ENCODE measurements at places on chromosomes 5 and 9. TPM values are rescaled to one million over a fixed set of nuclear protein-coding genes. Genes with fewer than 3 reads are reported as not detected.

TAF1L gene
- total RNA-seq: not detected

BRD9 gene
- 22.3 TPM for total RNA-seq

GRCh38 chr9:119298076-119298853, 71.0 kb downstream of the BRINP1 start:
- H3K36me3 ChIP-seq: no peaks in the 10 kb centered on the region
- no peaks in the 10 kb centered on the region for H3K27me3 ChIP-seq
- no peak overlapping the region for H3K27ac ChIP-seq
- no peak for DNase-seq

- H3K36me3 ChIP-seq: no peaks in the 10 kb centered on the region
- no peak overlapping the region for H3K4me3 ChIP-seq
- no peak overlapping the region for H3K27ac ChIP-seq
- H3K4me1 ChIP-seq: no peaks in the 10 kb centered on the region
Observed at GRCh38 chr9:1941989-1942388, 73.2 kb upstream of the SMARCA2 start.

GRCh38 chr9:36571333-36571732, 1.4 kb upstream of the MELK start:
- H3K27me3 ChIP-seq: no peaks in the 10 kb centered on the region
- H3K36me3 ChIP-seq: no peaks in the 10 kb centered on the region
- H3K4me3 ChIP-seq: no peak overlapping the region
- no peak overlapping the region for H3K27ac ChIP-seq
- no peaks in the 10 kb centered on the region for H3K4me1 ChIP-seq

DNA sequence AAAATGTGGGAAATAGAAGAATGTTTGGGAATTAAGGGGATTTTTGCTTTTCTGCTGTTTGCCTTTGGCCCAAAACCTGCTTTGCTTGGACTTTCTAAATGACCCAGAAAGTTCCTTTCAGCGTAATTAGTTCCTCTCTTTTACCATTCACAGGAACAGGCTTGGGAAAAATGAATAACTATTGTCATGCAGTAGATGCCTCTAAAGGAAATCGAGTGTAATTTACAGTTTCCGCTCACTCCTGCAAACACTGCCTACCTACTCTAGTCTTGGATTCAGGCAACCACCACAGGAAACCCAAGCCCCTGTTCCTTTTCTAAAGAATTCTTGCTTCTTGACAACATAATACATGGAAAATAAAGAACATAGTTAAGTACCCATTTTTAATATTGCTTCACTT, 25.0 kb downstream of the TTC23L start:
- no peaks in the 10 kb centered on the region for H3K36me3 ChIP-seq
- H3K4me3 ChIP-seq: no peak overlapping the region
- H3K27me3 ChIP-seq: no peaks in the 10 kb centered on the region
- no peak overlapping the region for H3K27ac ChIP-seq
- no peaks in the 10 kb centered on the region for H3K4me1 ChIP-seq

- no peak for DNase-seq
- no peaks in the 10 kb centered on the region for H3K27me3 ChIP-seq
- H3K4me1 ChIP-seq: no peaks in the 10 kb centered on the region
- no peaks in the 10 kb centered on the region for H3K36me3 ChIP-seq
Observed at GRCh38 chr9:1221298-1221697, 171.1 kb downstream of the DMRT2 start.
